ENCODE measurements at places on chromosomes 16 and 17.

GRCh38 chr16:84503751-84504395 lies 586 bp downstream of the MEAK7 start:
- DNase-seq: no peak

DNA sequence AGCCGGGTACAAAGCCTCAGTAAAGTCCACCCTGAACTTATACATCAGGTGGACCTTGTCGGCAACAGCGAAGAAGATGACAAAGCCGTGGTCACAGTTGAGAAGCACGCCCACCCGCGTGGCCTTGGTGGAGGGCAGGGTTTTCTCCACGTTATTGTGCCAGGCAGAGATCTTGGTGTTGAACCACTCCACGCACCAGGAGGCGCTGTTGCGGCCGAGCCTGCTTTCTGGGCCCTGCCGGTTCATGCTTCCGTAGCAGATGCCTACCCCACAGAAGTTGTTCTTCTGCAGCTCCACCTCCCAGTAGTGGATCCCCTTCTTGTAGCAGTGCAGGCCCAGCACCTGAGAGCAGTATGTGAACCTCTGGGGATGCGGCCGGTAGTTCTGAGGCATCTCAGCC lies 22.1 kb downstream of the TRIM25 start:
- no peak for DNase-seq

- DNase-seq: no peak
Measured at GRCh38 chr17:79517827-79518584, 92.8 kb downstream of the RBFOX3 start.

GRCh38 chr16:84593825-84594724 lies 23.8 kb downstream of the COTL1 start:
- DNase-seq: no peak

- DNase-seq: peak; percentile 93
Measured at GRCh38 chr17:48483471-48484131, 47.2 kb downstream of the HOXB1 start.

- no peak for DNase-seq
Measured at GRCh38 chr17:82012640-82013295, 9.9 kb downstream of the CENPX start.

- no peak for DNase-seq
Measured at GRCh38 chr17:4891411-4892410, 7.6 kb upstream of the C17orf107 start.

DNA sequence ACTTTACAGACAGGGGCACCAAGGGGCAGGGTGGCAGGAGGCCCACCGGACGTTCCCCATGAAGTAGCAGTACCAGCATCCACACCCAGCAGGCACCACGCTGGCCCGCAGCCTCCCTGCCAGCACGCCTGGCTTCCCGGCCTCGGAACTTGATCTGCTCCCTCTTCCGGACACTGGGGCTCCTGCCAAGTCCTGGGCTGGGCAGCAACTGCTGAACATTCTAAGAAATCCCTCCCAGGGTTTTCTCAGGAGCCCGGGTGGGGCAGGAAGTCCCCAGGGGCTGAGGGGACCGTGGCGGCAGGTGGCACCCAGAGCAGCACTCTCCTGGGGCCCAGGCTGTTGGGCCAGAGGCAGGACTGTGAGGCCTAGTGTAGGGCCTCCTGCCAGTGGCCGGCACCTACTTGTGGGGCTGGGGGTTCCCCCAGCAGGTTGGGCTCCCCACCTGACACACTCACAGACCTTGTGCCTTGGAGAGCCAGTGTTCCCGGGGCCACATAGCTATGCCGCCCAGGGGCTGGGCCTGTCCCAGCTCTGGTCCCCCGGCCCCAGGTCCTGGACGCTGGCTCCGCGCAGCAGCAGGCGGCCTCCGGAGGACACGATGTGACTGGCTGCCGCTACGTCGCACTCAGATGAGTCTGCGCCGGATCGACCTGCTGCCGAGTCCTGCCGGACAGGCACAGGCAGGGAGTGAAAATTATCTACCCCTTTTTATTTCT lies 86.2 kb upstream of the CBX4 start:
- peak; percentile 18 for DNase-seq

DNA sequence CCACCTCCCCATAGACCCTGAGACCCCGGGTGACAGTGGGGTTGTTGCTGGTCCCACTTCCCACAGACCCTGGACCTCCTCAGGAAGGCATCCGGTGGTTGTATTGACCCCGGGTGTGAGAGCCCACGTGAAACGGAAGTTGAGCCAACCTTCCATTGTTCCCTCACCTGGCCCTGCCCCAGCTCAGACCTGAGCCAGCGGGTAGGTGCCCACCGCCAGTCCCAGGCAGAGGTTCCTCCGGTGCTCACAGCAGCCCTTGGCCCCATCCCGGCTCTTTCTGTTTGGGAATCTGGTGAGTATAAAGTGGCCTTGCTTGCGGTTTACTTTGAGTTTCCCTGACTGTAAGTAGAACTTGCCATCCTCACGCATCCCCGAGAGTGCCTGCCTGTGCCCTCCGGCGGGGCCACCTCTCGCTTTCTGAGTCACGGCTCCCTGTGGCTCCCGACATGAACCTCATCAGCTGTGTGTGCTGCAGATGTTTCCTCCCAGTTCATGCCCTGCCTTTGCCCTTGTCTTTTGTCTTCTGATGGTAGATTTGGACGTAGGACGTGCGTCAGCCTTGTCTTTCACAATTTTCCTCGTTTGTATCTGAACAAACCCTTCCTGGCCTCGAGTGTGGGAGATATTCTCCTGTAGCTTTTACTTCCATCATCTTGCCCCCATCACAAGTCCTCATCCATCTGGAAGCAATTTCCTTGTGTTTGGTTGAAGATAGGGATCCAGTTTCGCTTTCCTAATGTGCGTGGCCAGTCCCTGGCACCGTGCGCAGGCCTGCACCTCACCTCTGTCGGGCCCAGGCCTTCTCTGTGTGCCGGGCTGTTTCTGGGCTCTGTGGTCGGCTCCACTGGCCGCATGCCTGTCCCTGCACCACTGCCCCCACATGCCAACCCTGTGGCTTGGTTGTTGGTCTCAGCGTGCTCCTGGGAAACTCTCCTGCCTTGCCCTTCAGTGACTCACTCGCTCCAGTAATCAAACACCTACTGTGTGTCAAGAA lies 76.0 kb downstream of the METRNL start:
- peak; percentile 62 for DNase-seq

GRCh38 chr17:73189417-73190099 lies 3.3 kb upstream of the COG1 start:
- DNase-seq: peak; percentile 41

GRCh38 chr17:49646391-49647255 lies 31.3 kb downstream of the SPOP start:
- peak; percentile 36 for DNase-seq

DNA sequence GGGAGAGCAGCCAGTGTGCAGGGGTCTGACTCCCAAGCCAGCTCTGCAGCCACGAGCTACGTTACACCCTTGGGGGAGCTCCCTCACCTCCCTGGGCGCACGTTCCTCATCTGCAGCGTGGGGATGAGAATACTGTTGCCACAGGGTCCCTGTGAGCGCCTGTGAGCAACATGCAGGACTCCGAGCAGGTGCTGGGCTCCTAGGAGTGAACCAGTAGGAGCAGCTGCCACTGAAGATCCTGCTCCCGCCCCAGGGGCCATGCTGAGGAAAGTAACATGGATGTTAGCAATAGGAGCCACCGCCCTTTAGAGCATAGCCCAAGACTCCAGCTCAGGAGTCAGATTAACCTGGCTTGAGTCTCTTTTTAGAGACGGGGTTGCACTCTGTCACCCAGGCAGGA lies 15.9 kb downstream of the DNAAF1 start:
- no peak for DNase-seq

- no peak for DNase-seq
Measured at GRCh38 chr16:88804552-88805339, 1.2 kb downstream of the CDT1 start.

DNA sequence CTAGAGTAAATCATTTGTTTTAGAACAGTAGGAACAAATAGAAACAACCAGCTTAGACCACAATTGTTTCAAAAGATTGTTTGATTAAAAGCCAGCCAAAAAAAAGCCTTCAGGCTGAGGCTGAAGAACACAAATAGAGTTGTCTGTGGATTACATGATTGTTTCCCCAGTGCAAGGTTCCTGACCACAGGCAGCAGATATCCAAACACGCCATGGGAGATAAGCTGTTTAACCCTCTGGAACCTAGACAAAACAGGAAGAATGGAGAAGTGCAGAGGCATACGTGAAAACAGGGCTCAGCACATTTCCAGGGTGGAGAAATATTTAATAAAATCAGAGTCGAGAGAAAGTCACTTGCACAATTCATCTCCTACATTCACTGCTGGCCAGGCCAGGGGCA lies 21.0 kb downstream of the ATPAF2 start:
- DNase-seq: no peak

DNA sequence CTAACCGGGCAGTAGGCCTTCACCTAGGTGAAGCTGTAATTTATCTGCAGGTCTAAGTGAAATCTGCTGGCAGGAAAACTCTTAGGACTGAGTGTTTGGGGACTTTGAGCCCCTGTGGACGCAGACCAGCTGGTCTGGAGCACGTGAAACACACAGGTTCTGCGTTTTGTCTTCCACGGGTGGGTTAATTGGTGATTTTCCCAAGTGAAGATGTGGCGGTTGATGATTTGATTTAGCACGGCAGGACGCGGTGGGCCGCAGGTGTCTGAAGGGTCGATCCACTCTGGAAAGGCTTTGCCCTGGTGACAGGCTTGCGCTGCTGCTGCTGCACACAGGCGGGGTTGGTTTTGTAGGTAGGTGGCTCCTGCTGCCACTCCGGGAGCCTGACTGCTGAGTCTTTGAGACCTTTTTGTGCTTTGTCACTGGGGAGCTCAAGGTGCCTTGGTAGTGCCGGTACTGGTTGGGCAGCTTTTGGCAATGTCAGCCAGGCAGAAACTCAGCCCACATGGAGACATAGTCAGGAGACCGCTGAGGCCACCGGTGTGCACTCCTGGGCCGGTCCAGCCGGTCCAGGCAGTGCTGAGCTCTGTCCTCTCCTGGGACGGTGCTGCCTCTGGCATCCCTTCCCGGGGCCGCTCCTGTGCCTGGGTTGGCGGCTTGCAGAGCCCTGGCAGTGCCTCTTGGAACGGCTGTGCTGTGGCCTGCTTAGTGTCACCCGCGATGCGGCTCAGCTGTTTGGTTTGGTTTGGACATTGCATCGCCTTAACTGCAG lies 2.3 kb downstream of the BAIAP2 start:
- no peak for DNase-seq

- DNase-seq: no peak
Measured at GRCh38 chr16:58855291-58855863, 121.3 kb upstream of the GOT2 start.

DNA sequence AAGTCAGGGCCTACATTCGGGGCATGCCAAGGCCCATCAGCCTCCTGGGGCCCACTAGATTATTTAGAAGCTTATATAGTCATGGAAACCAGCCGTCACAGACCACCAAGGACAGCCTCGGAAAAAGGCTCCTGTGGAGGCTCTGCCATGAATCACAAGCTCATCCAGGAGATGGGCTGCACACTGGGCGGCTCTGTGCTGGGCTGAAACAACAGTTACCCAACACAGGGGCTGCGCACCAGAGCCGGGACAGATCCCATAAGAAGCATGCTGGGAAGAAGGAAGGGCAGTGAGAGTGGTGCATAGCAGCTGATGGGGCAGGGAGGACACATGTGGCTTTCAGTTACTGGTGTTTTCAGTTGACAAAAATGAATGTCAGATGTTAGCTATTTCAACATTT lies 67.7 kb upstream of the GSG1L start:
- peak; percentile 6 for DNase-seq

- DNase-seq: peak; percentile 25
Measured at GRCh38 chr16:53282975-53283946, 151.0 kb upstream of the RBL2 start.

DNA sequence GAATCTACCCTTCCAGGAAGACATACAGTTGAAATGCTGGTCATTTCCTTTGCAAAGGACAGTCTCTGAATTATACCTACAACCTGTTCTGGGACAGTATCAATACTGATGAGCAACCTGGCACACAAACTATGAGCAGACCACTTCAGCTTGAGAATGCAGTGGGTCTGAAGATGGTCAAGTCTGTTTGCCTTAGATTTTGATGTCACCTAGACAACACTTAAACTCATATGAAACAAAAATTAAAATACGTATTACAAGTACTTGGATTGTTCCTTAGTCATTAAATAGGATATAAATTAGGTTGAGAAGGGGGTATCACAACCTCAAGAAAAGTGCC lies 3.5 kb downstream of the SRSF2 start:
- no peak for DNase-seq

DNA sequence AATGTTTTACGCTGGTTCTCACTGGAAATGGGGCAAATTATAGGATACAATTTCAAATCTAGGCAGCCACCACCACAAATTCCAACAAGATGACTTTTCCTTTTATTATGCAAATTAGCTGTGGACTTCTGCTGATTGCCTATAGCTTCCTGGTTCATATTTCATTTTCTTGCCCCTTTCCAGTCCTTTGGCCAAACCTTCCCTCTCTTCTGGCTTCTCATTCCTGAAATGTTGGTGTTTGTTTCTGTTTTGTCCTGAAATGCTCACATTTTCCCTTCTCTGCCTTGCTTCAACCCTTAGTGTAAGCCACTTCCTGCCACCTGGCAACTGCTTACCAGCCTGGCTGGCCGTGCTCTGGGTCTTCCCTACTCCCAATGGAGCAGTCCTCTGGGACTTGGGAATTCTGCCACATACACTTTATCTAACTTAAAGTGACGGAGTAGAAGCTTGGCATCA lies 14.0 kb downstream of the PRSS54 start:
- no peak for DNase-seq

- no peak for DNase-seq
Measured at GRCh38 chr17:13952009-13952750, 117.1 kb upstream of the COX10 start.

DNA sequence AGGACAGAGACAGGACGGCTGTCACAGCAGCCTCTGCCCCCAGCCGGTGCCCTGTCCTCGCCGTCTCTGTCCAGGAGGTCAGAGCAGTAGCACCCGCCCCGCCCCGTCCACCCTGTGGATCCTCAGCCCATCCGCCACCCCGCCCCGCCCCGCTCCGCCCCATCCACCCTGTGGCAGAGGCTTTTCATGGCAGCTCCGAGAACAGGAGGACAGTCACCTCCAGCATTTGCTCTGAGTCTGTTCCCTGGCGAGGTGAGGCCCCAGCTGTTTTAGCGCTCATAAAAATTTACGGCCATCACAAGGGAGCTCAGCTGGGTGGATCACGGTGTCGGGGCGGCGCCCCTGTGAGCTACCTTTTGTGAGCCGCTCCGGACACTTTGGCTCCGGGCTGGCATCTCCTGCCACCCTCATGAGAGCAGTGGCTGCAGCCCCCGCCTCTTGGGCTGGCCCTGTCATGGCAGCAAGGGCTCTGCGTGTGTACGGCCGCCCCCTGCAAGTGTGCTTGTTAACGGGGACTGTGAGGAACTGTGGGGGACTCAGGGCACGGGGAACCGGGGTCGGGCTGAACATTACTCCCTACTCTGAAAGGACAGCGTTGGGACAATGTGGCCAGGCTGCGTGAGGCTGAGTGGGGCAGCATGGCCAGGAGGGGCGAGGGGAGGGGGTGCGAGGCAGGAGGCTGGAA lies 32.3 kb upstream of the GNG13 start:
- DNase-seq: no peak

- DNase-seq: peak; percentile 54
Measured at GRCh38 chr17:67431249-67432015, 54.4 kb downstream of the PITPNC1 start.

DNA sequence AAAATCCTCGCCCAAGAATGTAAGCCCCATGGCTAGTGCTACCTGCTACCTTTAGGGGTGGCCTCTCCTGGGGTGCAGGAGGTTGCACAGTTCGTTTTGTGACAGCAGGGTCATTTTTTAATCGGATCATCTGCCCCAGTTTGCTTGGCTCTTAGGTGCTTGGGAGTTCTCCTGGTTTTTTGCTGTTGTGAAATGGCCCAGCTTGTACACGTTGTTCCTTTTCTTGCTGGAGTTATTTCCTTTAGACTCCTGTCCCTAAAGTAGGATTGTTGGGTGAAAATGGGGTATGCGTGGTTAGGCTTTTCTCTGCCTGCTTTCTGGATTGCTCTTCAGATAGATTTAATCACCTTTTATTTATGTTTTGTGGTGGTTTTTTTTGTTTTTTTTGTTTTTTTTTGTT lies 25.8 kb downstream of the ABCC1 start:
- no peak for DNase-seq
